ENCODE measurements at places on chromosomes 7 and 10.
A peak's percentile ranks its signal among the peaks of the same experiment; 100 is the strongest.

DNA sequence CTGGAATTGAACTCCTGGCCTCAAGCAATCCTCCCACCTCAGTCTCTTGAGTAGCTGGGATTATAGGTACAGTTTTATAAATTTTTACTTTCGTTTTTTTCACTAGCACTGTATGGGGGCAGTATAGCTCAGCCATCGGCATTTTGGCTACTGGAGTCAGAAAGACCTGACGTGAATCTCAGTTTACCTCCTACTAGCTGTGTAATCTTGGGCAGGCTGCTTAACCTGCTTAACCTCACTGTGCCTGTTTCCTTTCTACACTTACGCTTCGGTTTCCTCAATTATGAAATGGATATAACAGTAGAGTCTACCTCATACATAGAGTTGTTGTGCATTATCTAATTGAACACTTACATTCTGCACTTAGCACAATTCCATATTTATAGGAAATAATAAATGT, 16.7 kb downstream of the STN1 start:
- no peak for DNase-seq

GRCh38 chr7:66206119-66206933, 1.2 kb downstream of the TPST1 start:
- DNase-seq, result peak; percentile 6

GRCh38 chr10:81498011-81498551, 376.9 kb upstream of the NRG3 start:
- no peak for DNase-seq

DNA sequence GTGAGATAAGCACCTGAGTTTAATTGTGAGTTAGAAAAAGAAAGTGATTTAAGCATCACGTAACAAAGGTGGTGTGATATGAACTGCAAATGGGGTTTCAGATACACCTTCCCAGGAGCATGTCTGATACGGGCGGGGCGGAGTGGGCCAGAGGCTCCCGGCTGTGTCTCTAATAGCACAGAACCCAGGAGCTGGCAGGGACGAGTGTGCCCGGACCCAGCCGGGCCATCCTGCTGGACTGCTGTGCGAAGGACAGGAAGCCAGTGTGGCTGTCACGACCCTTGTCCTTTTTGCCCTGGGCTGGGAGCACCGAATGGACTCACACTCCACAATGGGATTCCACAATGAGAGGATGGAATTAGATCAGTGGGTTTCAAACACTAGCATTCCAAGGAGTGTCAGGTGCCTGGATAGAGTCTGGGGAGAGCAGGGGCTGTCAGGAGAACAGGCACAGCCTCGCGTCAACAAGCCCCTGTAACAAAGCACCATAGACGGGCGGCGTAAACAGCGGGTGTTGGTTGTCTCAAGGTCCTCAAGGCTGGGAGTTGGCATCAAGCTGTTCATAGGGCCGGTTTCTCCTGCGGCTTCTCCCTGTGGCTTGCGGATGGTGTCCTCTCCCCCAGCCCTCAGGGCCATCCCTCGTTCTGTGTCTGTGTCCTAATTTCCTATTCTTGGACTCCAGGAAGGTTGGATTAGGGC, 242.6 kb upstream of the PITRM1 start:
- DNase-seq, result no peak

GRCh38 chr10:33233221-33233620, 101.2 kb downstream of the NRP1 start:
- DNase-seq, result no peak

Measured in C1 segment of cervical spinal cord (tissue), 14 donors.